ENCODE measurements at places on chromosomes 7 and 10.

DNA sequence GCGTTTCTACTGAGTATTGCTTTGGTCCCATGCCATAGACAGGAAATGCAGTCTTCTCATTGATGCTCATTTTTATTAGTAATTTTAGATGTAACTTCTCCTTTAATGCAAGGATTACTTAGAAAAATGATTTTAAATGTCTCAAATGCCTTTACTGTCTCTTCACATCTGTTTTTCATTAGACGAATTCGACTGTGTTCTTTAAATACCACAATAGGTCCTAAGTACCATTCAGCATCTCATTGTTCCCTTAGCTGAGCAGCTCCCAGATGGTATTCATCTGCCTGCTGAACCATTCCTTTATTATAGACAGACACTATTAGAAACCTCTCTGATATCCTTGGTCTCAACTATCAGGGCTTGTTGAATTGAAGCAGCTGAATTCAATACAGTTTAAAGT, 113.6 kb downstream of the LSMEM1 start:
- DNase-seq, result no peak

- DNase-seq, result no peak
Observed at GRCh38 chr10:124697837-124698544, 46.2 kb downstream of the FAM53B start.

- no peak for DNase-seq
Observed at GRCh38 chr7:31688372-31688771, 1.4 kb downstream of the PPP1R17 start.

DNA sequence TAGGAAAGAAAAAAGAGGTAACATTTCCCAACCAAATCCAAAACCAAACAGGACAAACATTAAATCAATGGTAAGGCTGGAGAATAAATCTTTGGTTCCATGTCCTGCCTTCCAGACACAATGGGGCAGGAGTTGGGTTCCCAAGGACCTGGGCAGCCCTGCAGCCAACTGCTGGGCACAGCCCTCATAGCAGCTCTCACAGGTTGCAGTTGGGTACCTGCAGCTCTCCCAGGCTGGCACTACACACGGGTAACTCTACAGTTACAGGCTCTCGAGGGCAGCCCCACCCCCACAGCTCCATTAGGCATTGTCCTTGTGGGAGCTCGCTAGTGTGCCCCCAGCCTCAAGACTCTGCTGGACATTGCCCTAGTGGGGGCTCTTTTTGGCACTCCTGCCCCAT, 7.5 kb downstream of the GRB10 start:
- DNase-seq, result no peak

- no peak for DNase-seq
Observed at GRCh38 chr10:125130916-125131315, 29.4 kb downstream of the CTBP2 start.

DNA sequence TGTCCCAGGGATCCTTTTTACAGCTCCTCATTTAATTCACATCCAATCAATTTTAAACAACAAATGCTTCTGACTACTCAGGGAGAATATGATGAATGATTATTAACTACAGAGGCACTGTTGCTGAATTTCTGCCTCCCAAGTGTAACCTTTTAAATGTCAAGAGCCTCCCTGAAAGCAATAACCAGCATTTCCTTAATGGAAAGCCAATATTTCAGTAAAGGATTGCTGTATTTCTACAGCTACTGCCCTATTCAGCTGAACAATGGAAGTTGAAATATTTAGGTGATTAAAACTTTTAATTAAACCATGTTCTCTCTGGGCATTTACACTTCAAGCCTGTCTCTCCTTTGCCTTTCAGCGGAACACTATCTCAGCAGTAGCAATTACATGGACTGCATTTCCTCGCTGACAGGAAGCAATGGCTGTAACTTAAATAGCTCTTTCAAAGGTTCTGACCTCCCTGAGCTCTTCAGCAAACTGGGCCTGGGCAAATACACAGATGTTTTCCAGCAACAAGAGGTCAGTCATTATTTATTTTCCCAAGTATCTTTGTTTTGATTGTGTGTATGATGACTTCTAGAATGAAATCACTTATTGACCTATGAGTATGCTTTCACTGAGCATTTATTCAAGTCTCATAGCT, 304.7 kb downstream of the BICC1 start:
- no peak for DNase-seq

- no peak for DNase-seq
Observed at GRCh38 chr7:122135275-122135674, 8.8 kb downstream of the AASS start.

GRCh38 chr10:1346201-1346600, 290.0 kb downstream of the WDR37 start:
- DNase-seq, result no peak

- DNase-seq, result no peak
Observed at GRCh38 chr10:24086296-24087086, 122.4 kb upstream of the KIAA1217 start.

- no peak for DNase-seq
Observed at GRCh38 chr10:113735913-113736312, 15.6 kb upstream of the PLEKHS1 start.
